ENCODE measurements at places on chromosomes 11 and 22.

DNA sequence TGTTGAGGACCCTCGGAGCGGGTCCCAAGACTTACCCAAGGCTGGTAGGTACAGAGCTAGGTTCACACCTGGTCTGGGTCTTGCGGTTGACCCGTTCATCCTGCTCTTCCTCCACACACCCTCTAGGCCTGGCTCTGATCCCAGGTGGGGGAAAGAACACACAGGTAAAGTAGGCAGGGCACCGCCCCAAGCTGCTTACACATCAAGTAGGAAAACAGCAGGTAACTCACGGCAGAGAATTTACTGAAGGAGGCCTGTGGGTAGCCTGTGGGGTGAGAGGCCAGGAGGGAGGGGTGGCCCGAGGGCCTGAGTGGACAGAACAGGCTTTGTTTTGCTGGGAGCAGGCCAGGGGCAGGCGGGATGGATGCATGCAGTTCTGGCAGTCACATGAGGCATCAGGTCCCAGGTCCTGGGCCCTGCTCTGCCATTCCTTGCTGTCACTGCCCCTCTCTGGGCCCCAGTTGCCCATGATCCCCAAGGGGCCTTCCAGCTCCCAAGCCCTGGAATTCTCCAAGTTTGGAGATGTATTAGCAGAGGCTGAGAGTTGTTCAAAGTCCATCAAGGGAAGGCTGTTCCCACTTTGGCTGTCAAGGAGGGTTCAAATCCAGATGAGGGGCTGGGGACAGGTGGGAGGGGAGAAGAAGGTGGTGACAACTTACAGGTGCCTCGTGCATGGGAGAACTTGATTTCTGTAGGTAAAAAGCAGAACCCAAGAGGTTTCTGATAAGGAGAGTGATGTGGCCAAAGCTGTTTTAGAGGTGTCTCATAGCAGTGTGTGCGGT lies 5.7 kb downstream of the TSKU start:
- peaks cover 39% of the 10 kb centered on the region for H3K4me1 ChIP-seq
- DNase-seq = peak; percentile 99
- H3K27me3 ChIP-seq = no peaks in the 10 kb centered on the region

DNA sequence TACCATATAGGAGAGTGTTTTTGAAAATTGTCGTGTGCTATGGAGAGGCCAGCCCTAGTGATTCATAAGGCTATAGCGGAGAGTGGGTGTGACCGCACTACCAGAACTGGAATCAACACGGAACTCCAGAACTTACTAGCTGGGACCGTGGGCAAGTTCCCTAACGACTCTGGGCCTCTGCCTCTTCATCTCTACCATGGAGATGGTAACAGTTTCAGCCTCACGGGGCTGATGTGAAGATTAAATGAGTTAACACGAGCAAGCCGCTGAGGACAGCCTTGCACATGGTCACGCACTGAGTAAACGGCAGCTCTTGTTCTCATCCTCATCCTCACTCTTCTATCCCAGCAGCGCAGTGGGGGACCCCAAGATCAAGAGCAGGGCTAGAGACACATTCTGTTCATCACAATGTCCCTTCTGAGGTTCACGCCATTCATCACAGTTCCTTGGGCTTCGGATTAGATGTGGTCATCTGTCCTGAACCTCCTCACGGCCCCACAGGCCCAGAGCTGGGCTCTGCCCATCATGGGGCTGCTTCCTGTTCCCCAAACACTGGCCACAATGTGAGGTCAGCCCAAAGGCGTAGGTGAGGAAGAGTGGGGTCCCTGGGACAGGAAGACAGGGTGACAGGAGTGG lies 47.2 kb upstream of the CD5 start:
- no peak overlapping the region for H3K27ac ChIP-seq
- H3K36me3 ChIP-seq = no peaks in the 10 kb centered on the region
- H3K27me3 ChIP-seq = peaks cover 15% of the 10 kb centered on the region
- H3K4me3 ChIP-seq = no peak overlapping the region
- no peaks in the 10 kb centered on the region for H3K4me1 ChIP-seq

GRCh38 chr11:96194581-96195374 lies 148.2 kb downstream of the MAML2 start:
- H3K27me3 ChIP-seq = no peaks in the 10 kb centered on the region
- no peak overlapping the region for H3K4me3 ChIP-seq
- 0 out of 2 replicates have a peak, but pooled peaks cover 3% of the 10 kb centered on the region for H3K36me3 ChIP-seq
- peaks cover 6% of the 10 kb centered on the region for H3K4me1 ChIP-seq

DNA sequence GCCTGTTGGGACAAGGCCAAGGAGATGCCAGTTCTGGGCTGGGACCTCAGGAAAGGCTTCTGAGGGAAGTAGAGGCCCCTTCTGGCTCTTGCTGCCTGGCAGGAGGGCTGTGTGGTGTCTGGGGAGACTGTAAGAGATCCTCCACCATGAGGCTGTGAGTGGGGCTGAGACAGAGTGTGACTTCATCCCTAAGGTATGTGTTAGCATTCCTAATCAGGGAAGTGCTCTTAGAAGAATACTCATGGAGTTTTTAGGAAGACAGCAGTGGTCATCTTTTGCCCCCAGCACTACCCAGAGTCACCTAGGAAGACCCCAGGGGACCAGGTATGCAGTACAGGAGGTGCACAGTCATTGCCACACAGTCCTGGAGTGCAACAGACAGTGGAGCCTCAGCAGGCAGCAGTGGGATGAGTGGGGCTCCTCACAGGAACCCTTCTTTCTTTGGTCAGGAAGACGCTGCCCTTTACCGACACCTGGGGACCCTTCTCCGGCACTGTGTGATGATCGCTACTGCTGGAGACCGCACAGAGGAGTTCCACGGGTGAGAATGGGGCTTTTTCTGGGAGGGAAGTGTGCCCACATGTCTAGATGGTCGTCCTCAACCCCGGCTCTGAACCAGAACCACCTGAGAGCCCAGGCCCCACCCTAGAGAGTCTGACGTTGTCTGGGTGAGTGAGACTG lies 2.8 kb downstream of the RIC8A start:
- H3K4me1 ChIP-seq = peaks cover 23% of the 10 kb centered on the region
- H3K36me3 ChIP-seq = peaks cover 50% of the 10 kb centered on the region
- no peaks in the 10 kb centered on the region for H3K27me3 ChIP-seq
- H3K27ac ChIP-seq = no peak overlapping the region
- DNase-seq = peak; percentile 62

GRCh38 chr11:17931595-17931994 lies 81.3 kb downstream of the SERGEF start:
- peaks cover 5% of the 10 kb centered on the region for H3K36me3 ChIP-seq
- DNase-seq = no peak
- no peak overlapping the region for H3K27ac ChIP-seq
- no peaks in the 10 kb centered on the region for H3K27me3 ChIP-seq
